ENCODE measurements at places on chromosomes 16 and 17. TPM values are rescaled to one million over a fixed set of nuclear protein-coding genes. Genes with fewer than 3 reads are reported as not detected.
A peak's percentile ranks its signal among the peaks of the same experiment; 100 is the strongest.

DNA sequence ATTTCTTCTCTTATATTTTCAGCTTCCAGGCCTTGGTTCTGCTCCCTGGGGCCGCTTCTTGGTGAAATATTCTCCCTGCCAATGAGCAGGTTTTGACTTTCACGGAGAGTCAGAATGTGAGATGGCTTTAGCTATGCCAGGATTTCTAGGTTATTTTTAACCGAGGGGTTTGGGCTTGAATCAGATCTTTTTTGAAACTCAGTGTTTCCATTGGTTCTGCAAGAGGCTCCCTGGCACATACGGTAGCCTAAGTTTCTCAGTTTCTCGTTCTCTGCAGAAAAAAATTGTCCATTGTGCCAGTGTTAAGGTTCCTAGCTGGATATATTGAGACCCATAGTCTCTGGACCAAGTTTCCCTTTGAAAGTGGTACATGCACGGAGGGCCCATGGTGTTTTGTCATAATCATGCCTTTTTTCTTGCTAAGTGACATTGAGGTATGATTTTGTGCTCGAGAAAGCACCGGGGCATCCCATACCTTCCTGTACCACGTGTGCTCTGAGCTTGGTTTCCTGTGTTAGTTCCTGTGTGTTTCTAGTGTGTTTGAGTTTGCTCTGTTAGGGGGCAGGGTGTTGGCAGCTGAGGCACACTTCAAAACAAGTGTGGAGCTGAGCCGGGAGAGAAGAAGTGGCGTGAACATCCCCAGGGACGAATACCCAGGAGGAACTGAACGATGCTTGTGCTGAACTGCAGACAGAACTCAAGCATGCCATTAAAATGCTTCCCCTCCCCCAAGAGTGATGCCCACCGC lies 127.2 kb downstream of the HS3ST3B1 start:
- no peak for DNase-seq

GRCh38 chr16:6548507-6548906 lies 784.1 kb upstream of the RBFOX1 start:
- DNase-seq, result no peak

DNA sequence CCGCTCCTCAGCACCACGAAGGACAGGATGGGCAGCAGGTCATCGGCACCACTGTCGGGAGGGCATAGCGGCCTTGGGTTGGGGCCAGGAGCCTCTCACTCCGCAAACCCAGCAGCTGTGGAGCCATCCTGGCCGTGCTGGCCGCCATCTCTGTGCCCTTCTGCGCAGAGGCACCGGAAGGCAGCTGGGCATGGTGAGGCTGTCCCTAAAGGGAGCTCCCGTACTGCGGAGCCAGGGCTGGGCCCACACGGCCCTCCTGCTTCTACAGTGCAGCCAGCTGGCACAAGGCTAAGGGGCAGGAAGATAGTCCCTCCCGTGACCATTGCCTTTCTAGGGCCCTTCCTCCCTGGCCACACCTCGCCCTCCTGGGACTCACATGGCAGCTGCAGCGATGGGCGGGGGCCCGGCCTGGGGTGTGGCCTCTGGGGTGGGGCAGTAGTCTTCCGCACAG lies 7.0 kb upstream of the SPATA2L start:
- DNase-seq, result no peak

- DNase-seq, result peak; percentile 22
Observed at GRCh38 chr16:23508589-23509440, 1.5 kb downstream of the GGA2 start.

DNA sequence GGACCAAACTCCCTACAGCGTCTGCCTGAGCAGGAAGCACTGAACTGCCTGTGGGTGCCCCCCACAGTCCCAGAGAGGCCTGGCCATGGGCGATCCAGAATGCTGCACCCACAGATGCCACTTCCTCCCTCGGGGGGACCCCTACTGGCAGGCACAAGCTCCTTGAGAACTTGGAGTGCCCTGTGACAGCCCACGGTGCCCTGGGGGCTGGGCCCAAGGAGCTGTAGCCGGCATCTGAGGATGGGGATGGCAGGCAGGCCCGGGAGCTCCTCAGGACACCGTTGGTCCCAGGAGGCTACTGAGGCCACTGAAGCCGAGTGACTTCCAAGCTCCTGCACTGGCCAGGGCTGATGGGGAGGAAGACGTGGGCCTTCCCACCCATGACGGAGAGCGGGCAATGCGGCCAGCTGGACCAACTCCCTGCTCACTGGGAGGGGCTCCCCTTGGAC lies 15.1 kb upstream of the RASD1 start:
- DNase-seq, result peak; percentile 59

DNA sequence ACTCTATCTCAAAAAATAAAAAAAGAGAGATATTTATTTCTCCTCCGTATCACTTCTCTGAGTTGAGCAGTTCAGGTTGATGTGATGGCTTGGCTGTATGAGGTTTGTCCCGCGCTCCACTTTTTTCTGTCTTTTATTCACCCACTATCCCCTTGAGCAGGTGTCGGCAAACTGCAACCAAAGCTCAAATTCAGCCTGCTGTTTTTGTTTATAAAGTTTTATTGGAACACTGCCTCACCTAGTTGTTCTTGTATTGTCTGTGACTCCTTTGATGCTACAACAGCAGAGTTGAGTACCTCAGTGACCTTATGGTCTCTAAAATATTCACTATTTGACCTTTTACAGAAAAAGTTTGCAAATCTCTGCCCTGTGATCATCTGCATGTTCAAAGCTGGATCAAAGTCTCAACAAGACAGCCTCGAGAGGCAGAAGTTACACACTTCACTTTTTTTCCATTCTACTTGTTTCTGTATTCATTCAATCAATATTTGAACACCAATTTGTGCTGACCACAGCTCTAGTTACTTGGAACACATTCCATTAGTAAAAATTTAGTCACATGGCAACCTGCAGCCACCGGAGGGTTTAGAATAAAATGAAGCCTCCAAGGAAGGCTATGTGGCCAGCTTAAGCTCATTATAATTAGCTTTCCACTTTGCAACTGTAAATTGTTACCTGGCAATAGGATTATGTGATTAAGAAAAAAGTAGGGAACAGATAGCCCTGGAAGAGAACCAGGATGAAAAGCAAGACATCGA lies 945.8 kb downstream of the KCNJ2 start:
- DNase-seq, result no peak

DNA sequence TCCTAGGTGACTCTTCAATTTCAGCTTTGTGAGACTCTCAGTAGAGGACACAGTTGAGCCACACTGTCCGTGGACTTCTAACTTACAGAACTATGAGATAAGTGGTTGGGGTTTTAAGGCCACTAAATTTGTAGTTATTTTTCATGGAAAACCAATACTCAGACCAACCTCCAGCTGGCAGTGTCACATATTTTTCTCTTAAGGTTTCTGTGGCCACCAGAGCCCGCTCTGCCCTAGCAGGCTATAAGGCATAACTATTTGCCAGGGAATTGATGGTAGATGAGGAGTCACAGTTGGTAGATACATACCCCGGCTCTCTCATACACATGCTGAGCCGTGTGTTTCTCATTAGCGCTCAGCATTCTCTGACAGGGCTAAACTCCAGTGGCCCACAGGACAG lies 336.8 kb upstream of the MON1B start:
- DNase-seq, result no peak

DNA sequence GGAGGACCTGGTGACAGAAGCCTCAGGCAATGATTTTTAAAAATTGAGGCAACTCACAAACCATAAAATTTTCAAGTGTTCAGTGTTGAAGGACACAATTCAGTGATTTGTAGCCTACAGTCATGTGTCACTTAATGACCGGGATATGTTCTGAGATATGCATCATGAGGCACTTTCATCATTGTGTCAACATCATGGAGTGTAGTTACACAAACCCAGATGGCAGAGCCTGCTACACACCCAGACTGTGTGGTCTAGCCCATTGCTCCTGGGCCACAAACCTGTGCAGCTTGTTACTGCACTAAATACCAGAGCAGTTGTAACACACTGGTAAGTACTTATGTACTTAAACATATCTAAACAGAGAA lies 1.6 kb downstream of the PRSS41 start:
- DNase-seq, result peak; percentile 24

DNA sequence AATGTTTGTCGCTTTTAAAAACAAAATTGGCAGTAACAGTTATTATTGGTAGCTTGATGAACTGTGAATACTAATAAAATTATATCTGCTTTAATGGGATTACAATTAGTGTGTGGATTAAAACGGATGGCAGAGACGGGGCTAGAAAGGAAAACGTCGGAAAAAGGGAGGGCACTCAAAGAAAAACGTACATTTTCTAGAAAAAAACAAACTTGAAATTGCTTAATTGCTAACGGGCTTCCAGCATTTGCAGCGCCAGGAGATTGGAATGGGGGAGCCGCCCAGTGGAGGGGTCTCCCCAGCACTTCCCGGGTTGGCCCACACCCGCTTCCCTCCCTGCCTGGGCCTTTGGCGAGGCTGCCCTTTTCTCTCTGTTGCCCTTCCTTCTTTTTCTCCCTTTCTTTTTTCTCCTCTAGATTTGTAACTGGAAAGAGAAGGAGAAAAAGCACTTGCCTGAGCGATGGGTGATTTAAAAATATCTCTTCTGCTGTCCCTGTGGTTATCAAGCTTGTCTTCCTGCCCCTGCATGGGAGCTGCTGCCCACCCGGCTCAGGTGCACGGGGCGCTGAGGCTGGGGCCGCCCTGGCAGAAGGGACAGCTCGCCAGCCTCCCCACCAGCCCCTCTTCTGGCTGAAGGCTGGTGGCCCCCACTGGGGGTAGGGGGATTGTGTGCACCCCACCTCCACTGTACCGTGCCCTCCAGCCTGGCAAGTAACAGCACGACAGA lies 5.9 kb downstream of the BAHCC1 start:
- no peak for DNase-seq

DNA sequence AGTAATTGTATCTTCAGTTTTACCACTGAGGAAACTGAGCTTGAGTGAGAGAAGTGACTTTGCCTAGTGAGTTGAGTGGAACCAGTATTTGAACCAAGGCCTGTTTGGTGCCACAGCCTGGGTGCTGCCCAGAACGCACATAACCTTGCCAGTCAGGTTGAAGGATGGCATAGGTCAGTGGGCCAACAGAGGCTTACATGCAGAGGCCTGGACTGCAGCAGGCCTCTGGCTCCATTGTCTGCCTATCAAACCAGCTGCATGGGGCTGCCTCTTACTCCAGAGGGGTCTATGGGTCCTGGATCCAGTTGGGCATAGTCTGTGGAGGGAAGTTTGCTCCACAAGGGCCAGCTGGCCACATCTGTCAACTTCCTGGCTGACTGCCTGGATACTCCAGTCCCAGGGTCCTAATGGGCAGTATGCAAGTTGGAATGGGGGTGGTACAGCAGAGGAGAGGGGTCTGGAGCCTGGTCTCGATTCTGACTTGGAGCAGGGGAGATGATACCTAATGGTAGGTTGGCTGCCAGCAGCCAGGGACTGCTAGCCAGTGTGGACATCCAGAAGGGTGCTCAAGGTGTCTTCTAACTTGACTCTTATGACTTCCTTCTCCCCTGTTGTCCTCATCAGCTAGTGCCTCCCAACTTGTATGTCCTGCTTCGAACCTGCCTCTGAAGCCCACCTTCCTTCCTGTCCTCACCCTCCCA lies 11.1 kb upstream of the RNF112 start:
- no peak for DNase-seq

GRCh38 chr16:30972872-30973271 lies 12.1 kb upstream of the HSD3B7 start:
- no peak for DNase-seq

DNA sequence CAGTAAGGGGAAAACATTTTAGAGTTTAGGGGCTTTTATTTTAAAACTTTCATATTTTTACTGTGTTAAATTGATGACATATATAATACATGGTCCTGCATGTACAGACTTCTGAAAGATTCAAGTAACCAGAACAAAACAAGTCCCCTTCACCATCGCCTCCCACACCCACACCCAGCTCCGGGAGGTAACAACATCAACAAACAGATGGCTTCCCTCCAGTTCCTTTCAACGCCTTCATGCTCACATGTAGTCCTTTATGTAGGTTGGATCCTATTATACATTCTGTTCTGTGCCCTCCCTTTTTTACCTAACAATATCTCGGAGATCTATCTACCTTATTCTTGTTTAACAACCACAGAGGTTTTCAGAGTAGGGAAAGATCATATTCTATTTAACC lies 30.5 kb downstream of the GINS3 start:
- DNase-seq, result no peak

Gene GGT6
- polyA plus RNA-seq, result 9.1 TPM

Gene GNGT2
- polyA plus RNA-seq, result 2.5 TPM

Gene DOC2B
- polyA plus RNA-seq, result 3.3 TPM

Gene MYCBPAP
- polyA plus RNA-seq, result 6.3 TPM

Gene TBX6
- 1.8 TPM for polyA plus RNA-seq

Gene TK1
- 22.5 TPM for polyA plus RNA-seq

Gene TBC1D3K
- not detected for polyA plus RNA-seq

Gene CCL17
- 0.43 TPM for polyA plus RNA-seq

Gene FMNL1
- polyA plus RNA-seq, result 6.9 TPM
